ENCODE measurements at places on chromosomes 13 and 19. TPM values are rescaled to one million over a fixed set of nuclear protein-coding genes. Genes with fewer than 3 reads are reported as not detected.

GRCh38 chr19:48608798-48609263 is 2.3 kb downstream of the SPACA4 start:
- no peak for DNase-seq
- H3K4me1 ChIP-seq = peaks cover 12% of the 10 kb centered on the region
- no peaks in the 10 kb centered on the region for H3K27me3 ChIP-seq
- H3K27ac ChIP-seq = no peak overlapping the region
- H3K36me3 ChIP-seq = no peaks in the 10 kb centered on the region

BRME1 gene
- 14.3 TPM for total RNA-seq

GRCh38 chr13:106471957-106472543 is 63.4 kb downstream of the EFNB2 start:
- H3K36me3 ChIP-seq = no peaks in the 10 kb centered on the region
- H3K27ac ChIP-seq = peak overlapping the region; percentile 65
- DNase-seq = peak; percentile 87
- H3K4me3 ChIP-seq = no peak overlapping the region
- H3K27me3 ChIP-seq = no peaks in the 10 kb centered on the region

DNA sequence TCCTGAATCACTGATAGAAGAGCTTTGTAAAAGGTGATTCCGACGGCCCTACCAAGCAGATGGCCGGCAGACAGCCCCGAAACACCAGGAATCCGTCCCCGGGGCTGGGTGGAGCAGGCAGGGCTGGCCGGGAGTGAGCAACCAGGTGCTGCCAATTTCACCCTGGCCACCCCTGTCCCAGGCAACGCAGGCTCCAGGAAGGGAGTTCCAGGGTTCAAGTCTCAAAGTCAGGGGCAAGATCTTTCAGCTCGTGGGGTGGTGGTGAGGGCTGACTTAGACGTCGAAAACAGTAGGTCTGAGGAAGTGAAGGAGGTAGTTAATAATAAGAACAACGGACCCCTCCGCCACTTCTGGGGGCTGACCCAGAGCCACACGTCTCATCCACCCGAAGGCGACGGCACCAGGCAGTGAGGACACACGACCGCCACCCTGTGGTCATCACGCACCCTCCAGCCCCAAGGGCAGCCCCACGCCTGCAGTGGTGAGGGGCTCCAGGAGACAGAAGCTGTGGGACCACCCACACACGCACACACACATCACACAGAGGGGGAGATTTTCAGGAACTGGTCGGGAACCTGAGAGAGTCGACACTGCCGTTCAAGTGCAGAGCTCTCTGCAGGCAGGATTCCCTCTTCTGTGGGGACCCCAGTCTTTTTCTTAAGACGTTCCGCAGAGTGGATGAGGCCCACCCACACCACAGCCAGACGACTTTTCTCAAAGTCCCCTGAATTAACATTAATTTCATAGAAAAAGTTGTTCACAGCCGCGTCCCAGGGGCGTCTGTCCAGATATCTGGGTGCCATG is 67.2 kb downstream of the SPACA7 start:
- no peak overlapping the region for H3K4me3 ChIP-seq
- H3K4me1 ChIP-seq = peaks cover 13% of the 10 kb centered on the region
- H3K36me3 ChIP-seq = no peaks in the 10 kb centered on the region
- peak; percentile 52 for DNase-seq
- H3K27ac ChIP-seq = no peak overlapping the region

CEACAM16 gene
- total RNA-seq = not detected

- H3K27ac ChIP-seq = no peak overlapping the region
- H3K27me3 ChIP-seq = peaks cover 28% of the 10 kb centered on the region
- H3K4me1 ChIP-seq = no peaks in the 10 kb centered on the region
- H3K36me3 ChIP-seq = no peaks in the 10 kb centered on the region
- H3K4me3 ChIP-seq = no peak overlapping the region
These were observed 14.2 kb downstream of the OR7A17 start for GRCh38 chr19:14871619-14872230.

CBY2 gene
- not detected for total RNA-seq
